Stromal cell of bone marrow (primary cell): ENCODE measurements at places on chromosomes 5 and 9.

GRCh38 chr5:95713960-95714710 is 17.0 kb upstream of the RHOBTB3 start:
- no peak for DNase-seq

DNA sequence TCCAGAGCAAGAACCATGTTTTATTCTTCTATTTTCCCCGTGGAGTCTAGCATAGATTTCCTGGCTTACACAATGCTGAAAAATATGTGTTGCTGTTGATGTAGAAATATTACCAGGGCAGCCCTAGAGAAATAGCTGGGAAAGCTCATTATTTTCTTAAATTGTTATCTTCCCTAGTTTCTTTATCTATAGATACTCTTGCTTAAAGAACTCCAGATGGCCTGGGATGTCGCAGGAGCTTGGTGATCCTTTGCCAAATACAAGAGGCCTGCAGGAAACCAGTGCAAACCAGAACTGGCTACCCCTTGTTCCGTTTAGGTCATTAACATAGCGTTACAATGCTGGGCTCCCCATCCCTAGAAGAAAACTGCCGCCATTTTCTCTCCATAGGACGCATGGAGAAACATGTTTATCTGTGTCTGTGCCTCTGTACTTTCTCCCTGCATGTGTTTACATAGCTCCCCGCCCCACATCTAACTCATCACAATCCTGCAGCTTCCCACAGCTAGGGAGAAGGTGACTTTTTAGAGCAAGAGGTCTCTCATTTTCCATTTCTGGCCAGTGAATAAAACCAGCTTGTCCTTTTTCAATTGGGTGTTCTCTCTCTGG is 6.4 kb downstream of the PRLR start:
- no peak for DNase-seq

DNA sequence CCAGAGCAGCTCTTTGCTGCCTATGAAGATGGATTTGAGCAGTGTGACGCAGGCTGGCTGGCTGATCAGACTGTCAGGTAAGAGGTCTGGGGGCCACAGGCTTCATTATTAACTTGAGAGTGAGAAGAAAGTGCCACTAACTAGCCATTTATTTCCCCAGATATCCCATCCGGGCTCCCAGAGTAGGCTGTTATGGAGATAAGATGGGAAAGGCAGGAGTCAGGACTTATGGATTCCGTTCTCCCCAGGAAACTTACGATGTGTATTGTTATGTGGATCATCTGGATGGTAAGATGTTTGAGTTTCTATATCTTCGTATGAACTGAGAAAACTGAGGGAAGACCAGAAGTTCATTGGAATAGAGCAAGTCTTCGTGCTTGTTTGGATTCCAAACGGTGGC is 22.1 kb downstream of the VCAN start:
- DNase-seq: no peak

DNA sequence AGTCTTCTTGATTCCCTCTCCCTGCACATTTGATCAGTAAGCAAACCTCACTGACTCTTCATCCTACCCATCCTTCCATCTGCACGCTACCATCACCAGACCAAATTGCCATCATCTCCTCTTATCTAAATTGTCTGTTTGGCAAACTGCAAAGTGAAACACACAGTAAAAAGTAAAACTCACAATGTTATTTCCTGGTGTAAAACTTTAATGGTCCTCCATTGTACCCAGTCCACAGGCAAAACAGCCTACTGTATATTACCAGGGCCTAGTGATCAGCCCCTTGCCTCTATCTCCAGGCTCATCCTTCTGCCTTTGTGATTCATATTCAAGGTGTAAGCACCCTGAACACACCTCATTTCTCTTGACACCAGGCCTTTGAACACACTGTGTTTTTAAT is 83.3 kb upstream of the GPR151 start:
- DNase-seq: no peak

DNA sequence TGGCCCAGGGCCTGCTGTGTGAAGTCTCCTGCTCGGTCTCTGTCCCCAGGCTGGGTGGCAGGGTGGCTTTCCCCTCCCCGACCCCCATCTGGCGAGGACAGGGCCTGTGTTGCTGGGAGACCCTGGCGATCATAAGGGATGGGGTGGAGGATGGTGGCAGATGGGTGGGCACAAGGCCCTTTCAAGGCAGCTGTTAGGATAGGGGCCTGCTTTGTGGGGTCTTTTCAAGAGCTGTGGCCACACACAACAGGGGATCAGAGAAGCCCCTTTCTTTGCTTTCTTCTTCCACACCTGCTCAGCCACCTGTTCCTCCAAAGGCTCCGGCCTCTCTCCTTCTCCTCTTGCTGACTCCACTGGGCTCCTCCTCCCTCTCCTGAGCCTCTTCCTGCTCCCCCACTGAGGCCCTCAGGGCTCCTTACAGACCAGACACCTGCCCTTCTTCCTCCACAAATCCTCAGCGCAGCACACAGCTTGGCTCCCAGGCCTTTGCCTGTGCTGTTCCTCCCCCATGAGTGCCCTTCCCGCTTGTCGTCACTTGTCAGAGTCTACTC is 15.0 kb upstream of the NEURL1B start:
- no peak for DNase-seq

- DNase-seq: no peak
Measured at GRCh38 chr9:81096625-81097024, 592.7 kb downstream of the TLE1 start.

DNA sequence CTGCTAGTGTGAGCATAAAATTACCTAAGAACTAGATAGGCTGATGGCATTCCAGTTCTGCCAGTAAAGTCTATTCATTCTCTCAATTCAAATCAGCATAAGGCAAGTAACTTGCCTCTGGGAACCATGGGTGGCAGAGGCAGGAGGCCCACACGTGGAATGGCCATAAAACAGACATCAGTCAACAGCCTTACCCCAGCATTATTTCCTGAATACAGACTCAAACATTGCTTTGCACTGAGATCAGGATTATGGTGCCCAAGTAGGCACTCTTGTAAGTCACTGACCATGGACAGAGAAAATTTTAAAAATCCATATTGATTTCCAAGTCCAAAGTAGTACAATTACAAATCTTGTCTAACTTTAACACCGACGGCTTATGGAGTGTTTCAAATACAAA is 157.7 kb downstream of the NR2F1-AS1 start:
- DNase-seq: no peak
